ENCODE measurements at places on chromosomes 16 and 17.
A peak's percentile ranks its signal among the peaks of the same experiment; 100 is the strongest.

GRCh38 chr17:50565402-50566350, 5.2 kb downstream of the CACNA1G start:
- DNase-seq, result no peak

DNA sequence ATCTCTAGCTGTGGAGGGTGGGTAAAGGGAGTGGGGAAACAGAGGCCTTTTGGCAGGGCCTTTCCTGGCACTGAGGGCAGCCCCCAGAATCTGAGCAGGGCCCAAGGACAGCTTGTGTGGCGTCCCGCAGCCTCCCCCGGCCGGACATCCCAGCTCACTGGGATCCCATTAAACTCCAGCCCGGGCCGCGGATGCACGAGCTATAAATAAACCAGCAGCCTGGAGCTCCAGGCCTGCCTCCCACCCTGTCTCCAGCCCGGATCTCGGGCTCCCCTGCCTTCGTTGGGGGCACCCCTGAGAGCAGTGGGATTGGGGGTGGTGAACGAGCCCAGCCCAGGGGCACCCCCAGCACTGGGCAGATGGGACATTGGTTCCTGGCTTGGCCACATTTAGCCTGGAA, 13.8 kb upstream of the AATK start:
- DNase-seq, result no peak

- DNase-seq, result peak; percentile 58
Measured at GRCh38 chr16:11205754-11206581, 50.0 kb downstream of the SOCS1 start.

- DNase-seq, result no peak
Measured at GRCh38 chr17:56830726-56831368, 2.9 kb downstream of the C17orf67 start.

GRCh38 chr16:85090181-85090580, 22.1 kb downstream of the CIBAR2 start:
- no peak for DNase-seq
